B cell (primary cell): ENCODE measurements at places on chromosomes 1 and 21. TPM values are rescaled to one million over a fixed set of nuclear protein-coding genes. Genes with fewer than 3 reads are reported as not detected.

GRCh38 chr21:27570306-27570868 is 603.5 kb upstream of the ADAMTS5 start:
- no peak for DNase-seq

DNA sequence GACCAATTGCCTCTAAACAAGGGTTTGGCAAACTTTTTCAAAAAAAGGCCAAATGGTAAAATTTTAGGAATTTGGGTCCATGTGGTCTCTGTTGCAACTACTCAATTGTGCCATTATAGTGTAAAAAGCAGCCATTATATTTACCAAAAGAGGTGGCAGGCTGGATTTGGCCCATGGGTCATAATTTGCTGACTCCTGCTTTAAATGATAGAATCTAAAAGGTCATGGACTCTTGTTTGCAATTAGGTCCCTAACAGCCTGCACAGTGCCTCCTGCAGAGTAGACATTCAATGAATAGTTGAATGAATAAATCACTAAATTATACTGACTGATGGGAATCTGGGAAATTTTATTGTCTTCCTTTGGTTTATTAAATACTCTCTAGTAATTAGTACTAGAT is 6.2 kb downstream of the BECN2 start:
- DNase-seq: no peak

DNA sequence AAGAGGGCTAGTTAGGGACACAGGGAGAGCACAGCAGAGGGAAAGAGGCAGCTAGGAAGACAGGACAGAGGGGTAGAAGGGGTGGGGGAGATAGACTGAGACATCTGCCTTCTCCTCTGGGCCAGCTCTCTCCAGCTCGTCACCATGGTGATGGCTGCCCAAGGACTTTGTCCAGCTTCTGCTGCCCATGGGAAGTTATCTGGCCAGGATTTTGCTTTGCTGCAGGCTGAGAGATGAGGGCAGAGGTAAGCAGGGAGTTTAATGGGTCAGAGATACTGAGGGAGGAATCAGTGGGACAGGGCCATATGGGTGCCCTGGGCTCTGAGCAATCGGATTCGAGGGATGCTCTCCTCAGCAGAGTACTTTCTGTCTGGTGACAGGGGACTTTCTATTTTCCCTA is 34.5 kb upstream of the GPR37L1 start:
- no peak for DNase-seq

GRCh38 chr1:163227126-163227525 is 24.4 kb upstream of the RGS5 start:
- DNase-seq: no peak

- DNase-seq: no peak
Measured at GRCh38 chr1:230869500-230869899, 1.2 kb upstream of the C1orf198 start.

- no peak for DNase-seq
Measured at GRCh38 chr1:9449976-9450696, 89.1 kb upstream of the SLC25A33 start.

- DNase-seq: no peak
Measured at GRCh38 chr1:182185842-182186756, 124.6 kb upstream of the ZNF648 start.

- no peak for DNase-seq
Measured at GRCh38 chr1:207838156-207839082, 72.5 kb downstream of the CD34 start.

The TMEM200B gene
- total RNA-seq: not detected in 2 replicates

The MAB21L3 gene
- total RNA-seq: not detected in 2 replicates

The MAP10 gene
- 1.9 and 2.0 TPM in 2 replicates for total RNA-seq
